ENCODE measurements at places on chromosomes 5 and 9. TPM values are rescaled to one million over a fixed set of nuclear protein-coding genes. Genes with fewer than 3 reads are reported as not detected.

- H3K4me3 ChIP-seq = no peak overlapping the region
- no peak overlapping the region for H3K27ac ChIP-seq
- DNase-seq = no peak
These were observed 238.4 kb downstream of the NR2F1-AS1 start for GRCh38 chr5:93342563-93343061.

Gene IL9
- total RNA-seq = not detected

Gene CDH9
- total RNA-seq = not detected

GRCh38 chr5:6886866-6887265, 173.6 kb downstream of the TENT4A start:
- H3K4me1 ChIP-seq = no peaks in the 10 kb centered on the region
- no peak overlapping the region for H3K27ac ChIP-seq
- DNase-seq = no peak
- no peak overlapping the region for H3K4me3 ChIP-seq
- H3K36me3 ChIP-seq = no peaks in the 10 kb centered on the region

DNA sequence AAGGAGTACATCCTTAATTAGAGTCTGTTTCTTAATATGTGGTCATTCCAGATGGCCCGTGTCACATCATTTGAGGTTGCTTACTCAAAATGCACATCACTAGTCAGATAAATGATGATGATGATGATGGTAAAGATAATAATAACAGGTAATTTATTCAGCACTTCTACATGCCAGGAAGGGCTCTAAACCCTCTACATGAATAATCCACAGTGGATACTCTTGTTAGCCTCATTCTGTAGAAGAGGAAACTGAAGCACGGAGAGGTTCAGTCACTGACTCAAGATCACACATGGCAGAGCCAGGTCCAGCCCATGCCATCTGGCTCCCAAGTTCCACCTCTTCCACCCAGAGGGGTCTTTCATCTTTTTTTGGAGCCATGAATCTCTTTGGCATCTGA, 11.7 kb downstream of the SH3PXD2B start:
- no peak for DNase-seq
- no peaks in the 10 kb centered on the region for H3K36me3 ChIP-seq
- H3K4me3 ChIP-seq = no peak overlapping the region
- no peaks in the 10 kb centered on the region for H3K27me3 ChIP-seq
- peaks cover 25% of the 10 kb centered on the region for H3K4me1 ChIP-seq
